IMR-90 (cell line): ENCODE measurements at places on chromosomes 11 and 22. TPM values are rescaled to one million over a fixed set of nuclear protein-coding genes. Genes with fewer than 3 reads are reported as not detected.

DNA sequence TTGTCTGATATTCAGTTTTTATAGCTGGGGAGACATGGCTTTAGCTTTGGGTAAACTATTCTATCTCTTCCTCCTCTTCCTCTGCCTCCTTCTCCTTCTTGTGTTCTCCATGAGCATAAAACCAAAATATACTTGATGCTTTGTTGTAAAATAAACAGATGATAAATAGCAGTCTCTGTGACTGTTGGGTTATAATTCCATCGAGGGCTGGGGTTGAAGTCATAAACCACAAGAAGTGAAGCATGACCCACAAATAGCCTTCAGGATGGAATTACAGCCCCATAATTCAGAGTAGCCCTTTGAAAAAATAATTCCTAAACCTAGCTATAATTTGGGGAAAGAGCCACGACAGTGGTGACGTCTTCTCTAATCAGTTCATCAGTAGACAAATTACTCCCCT is 177.7 kb downstream of the SNX19 start:
- peak; percentile 66 for DNase-seq

GRCh38 chr11:71562120-71562519 is 3.2 kb upstream of the KRTAP5-10 start:
- no peak for DNase-seq

DNA sequence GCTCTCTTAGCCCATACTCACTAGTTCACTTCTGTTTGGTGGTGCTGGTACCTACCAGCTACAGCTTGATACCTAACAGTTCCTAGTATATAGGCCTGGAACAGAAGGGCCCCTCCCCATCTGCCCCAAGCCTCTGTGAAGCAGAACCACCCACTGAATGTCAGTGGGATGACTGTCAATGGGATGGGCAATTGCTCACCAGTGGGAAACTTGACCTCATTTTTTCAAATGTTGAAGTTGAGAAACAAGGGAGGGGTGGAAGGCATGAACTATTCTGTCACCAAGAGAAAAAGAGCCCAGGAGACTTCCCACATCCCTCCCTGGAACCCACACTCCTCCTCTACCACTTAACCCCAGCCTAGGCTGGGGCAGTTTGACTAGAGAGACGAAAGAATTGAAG is at the start of gene NLRP10:
Gene NLRP10 (minus strand): TSS at position 62 of the 400 bp plus-strand sequence. CDS start 1,952 bp downstream, outside the sequence.
- peak; percentile 95 for DNase-seq

DNA sequence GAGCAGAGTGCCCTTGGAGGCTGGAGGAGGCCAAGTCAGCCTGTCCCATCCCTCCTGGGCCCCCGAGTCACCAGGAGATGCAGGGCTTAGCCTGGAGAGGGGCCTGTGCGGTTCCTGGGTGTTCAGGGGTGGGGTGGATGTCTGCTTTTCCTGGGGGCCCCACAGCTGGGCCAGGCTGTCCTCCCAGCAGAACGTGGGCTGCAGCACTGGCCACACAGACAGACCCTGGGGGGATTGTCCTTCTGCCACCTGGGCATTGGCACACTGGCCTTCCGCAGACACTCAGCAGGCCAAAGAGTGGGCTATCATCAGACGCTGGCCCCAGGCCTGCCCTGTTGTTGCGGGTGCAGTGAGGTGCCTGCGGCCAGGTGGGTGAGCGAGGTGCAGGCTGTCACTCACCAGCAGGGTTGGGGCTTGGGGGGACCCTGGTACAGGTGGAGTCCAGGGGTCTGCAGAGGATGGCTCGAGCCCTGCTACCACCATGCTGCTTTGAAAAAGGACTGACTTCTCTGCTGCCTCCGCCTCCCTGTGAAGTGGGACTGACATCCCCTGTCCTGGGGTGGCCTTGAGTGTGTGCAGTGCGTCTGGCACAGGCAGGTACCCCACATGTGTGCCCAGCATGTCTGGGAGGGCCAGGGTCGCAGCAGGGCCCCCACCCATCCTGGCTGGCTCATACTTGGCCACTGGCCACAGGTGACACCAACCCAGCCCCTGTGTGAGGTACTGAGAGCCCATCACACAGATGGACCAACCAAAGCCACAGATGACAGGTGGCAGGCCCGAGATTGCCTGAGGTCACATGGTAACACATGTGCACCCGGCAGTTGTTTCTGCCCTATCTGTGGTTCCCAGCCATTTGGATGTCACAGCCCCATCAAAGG is 39.0 kb upstream of the KCNQ1OT1 start:
- DNase-seq = no peak

DNA sequence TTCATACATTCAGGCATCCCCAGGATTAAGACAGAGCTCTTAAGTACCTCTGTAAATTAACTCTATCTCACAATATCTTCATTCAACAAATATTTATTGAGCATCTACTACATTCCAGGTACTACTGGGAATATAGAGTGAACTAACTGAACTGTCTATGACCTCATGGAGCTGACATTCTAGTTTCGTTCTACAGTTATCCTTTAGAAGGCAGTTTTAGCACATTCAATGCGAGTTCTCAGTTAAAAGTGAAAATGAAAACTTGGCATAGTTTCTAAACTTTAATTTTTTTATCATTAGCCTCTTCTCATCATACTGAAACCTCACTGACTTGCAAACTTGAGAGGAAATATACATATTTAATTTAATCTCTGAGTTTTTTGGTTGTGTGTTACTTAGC is 10.7 kb upstream of the MS4A6E start:
- no peak for DNase-seq

GRCh38 chr11:15645201-15645600 is 530.5 kb downstream of the INSC start:
- DNase-seq = no peak

DNA sequence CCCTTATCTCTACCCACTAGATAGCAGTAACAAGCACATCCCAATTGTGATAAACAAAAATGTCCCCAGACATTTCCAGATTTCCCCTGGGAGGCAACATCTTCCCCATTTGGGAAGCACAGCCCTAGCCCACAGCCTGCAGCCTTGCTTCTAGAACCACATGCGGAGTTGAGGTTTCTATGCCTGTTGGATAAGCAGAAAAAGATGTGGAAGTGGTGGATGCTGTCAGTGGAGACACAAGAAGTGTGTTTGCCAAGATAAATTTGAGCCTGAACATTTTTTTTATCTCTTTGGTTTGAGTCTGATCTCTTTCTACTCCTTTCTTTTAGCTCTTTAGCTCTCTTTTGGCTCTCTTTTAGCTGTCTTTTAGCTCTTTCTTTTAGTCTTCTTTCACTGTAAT is 884.5 kb downstream of the NTM start:
- DNase-seq = no peak

- DNase-seq = no peak
Observed at GRCh38 chr11:61095021-61095420, 7.3 kb upstream of the CD5 start.

- DNase-seq = no peak
Observed at GRCh38 chr11:47109051-47109726, 67.5 kb downstream of the ARFGAP2 start.

- no peak for DNase-seq
Observed at GRCh38 chr22:20919718-20920117, 2.5 kb downstream of the CRKL start.

- no peak for DNase-seq
Observed at GRCh38 chr22:46835693-46836092, 73.2 kb downstream of the TBC1D22A start.

GRCh38 chr11:28303477-28304191 is 195.4 kb downstream of the METTL15 start:
- DNase-seq = peak; percentile 22

DNA sequence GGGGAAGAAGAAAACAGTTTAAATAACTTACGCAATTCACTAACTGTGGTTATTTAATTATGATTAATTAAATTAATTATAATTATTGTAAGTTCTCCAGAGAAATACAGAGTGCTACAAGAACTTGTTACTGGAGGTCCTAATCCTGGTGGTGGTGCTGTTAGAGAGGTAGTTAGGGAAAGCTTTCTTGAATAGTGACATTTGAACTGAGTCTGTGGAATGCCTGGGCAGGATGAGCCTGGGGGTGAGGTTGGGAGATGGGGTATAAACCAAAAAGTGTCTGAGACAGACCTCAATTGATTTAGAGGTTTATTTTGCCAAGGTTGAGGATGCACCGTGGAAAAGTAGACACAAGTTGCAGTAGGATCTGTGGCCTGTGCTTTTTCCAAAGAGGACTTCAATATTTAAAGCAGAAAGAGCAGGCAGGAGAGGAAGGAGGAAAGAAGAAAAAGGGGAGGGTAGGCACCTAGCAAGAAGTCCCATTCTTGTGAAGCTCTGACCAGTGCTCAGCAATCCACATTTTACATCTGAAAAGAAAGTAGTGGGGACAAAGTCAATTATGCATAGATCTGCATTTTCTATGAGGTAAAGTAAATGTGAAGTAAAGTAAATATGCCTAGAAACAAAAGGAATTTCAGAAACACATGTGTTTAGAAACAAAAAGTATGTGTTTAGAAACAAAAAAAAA is 4.4 kb upstream of the ZNF202 start:
- DNase-seq = no peak

DNA sequence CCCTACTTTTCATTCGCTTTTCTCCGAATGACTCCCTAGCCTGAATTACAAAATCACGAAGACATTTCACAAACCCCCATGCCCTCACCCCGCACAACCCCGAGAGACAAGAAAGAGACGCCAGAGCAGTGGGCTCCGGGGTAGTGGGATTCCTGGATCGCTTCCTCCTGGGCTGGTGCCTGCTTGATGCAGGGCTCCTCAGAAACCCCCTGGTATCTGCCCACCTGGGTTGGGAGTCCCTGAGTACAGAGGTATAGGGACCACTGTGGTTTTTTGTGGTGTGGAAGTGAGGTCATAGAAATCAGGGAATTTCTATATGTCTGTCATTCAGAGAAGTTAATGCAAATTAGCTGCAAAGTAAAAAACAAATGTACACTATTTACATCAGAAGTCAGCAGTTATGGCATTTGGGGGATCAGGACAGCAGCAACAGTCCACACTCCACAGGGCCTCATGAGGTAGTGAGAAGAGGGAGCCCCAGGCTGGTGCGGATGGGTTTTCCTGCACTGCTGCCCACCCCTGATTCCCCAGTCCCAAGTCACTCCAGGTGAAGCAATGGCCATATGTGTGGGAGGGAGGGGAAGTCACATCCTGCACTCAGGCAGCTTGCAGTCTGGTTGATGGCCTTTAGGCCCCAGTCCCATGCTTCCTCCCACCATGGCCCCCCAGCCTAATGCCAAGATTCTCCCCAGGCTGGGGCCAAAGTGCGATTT is 39.6 kb downstream of the BUD13 start:
- no peak for DNase-seq

DNA sequence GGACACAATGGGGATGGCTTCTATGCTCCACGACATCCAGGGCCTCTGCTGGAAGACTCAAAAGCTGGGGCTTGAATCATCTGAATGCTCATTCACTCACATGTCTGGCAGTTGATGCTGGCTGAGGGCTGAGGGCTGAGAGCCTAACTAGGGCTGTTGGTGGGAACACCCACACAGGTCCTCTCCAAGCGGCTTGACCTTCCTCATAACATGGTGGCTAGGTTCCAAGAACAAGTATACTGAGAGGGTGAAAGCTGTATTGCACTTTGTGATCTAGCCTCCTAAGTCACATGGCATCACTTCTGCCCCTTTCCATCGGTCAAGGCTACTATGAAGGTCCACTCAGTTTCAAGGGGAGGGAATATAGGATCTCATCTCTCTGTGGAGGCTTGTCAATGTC is 7.5 kb downstream of the TMEM151A start:
- DNase-seq = no peak

DNA sequence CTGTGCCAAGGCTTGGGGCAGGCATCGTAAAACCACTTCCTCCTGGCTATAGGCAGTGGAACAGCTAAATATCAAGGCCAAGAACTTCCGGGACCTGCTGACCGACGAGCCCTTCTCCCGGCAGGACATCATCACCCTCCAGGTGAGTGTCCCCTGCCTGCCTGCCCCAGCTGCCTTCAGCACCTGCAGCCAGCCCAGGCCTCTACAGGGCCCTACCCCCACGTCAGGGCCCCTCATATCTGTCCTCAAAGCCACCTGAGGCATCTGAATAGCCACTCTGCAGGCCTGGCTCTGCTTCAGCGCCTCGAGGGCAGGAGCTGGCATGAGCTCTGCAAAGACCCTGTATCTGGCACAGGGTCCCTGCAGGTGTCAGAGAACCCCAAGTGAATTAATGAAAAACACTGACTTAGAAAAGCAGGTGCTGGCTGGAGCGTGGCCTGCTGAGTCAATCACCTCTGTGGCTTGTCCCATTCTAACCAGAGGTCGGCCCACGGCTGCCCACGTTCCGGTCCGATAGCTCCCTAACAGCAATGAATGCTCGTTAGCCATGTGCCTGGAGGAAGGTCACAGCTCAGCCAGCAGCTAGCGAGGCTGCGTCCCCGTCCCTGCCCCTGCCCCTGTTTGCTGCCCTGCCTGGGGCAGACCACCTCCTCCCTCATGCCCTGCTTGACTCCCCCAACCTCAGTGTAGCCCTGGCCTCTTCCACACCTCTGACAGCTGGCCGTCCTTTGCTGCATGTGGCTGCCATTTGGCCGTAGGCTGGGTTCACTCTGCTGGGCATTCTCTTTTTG is 16.8 kb downstream of the PPIL2 start:
- DNase-seq = no peak

GRCh38 chr22:49197505-49197904 is 630.2 kb downstream of the BRD1 start:
- no peak for DNase-seq

DNA sequence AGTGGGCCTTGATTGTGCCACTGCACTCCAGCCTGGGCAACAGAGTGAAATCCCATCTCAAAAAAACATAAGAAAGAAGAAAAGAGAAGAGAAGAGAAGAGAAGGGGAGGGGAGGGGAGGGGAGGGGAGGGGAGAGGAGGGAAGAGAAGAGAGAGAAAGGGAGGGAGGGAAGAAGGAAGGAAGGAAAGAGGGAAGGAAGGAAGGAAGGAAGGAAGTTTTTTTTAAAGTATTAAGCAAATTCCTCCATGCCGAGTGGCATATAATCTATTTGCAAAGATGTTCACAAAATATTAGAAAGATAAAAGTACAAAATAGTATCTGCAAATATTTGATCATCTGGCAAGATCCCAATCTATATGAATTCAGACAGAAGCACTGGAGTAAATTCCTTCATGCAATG is 10.5 kb upstream of the CFAP300 start:
- DNase-seq = no peak

DNA sequence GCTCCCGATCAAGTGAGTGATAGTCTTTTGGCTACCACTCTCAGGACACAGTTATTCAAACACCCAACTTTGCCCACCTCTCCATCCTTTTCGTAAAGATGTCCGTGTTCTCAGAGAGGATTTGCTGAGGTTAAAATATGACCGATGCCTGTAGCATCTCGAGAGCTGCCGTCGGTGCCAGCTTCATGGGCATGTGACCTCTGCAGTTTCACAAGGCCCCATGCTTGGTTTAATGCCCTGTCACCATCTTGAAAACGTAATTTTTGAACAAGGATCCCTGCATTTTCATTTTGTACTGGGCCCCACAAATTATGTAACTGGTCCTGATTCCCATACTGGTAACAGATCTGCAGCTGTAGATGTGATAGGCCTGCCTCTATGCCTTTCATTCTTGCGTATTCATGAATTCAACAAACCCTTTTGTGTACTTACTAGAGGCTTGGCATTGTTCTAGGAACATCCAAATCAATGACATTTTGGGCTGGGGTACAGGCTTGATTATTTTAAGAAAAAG is 85.1 kb downstream of the BMAL1 start:
- DNase-seq = no peak

TMEM109 gene
- total RNA-seq = 15.1 and 17.2 TPM in 2 replicates

PDE2A gene
- total RNA-seq = not detected in 2 replicates

FAT3 gene
- total RNA-seq = 2.2 and 2.9 TPM in 2 replicates

PAFAH1B2 gene
- total RNA-seq = 213 and 280 TPM in 2 replicates

TNRC6B gene
- 14.7 and 17.0 TPM in 2 replicates for total RNA-seq

CARD18 gene
- total RNA-seq = not detected in 2 replicates

SWAP70 gene
- total RNA-seq = 19.9 and 28.9 TPM in 2 replicates

PRPF19 gene
- 29.7 and 29.8 TPM in 2 replicates for total RNA-seq

PRMT3 gene
- total RNA-seq = 11.3 and 15.0 TPM in 2 replicates

TPH1 gene
- under 0.01 TPM in 2 replicates for total RNA-seq

PATZ1 gene
- total RNA-seq = 6.4 and 6.5 TPM in 2 replicates

CHST1 gene
- total RNA-seq = not detected in 2 replicates
